Kidney (tissue), 22 donors: ENCODE measurements at places on chromosomes 4 and X. TPM values are rescaled to one million over a fixed set of nuclear protein-coding genes. Genes with fewer than 3 reads are reported as not detected.
A peak's percentile ranks its signal among the peaks of the same experiment; 100 is the strongest.

- DNase-seq: peak; percentile 65
Observed at GRCh38 chrX:11665168-11666111, at the start of gene ARHGAP6. TSS of gene ARHGAP6 (minus strand) at chrX:11665920. CDS start at chrX:11664828, 1,092 bp downstream.

DNA sequence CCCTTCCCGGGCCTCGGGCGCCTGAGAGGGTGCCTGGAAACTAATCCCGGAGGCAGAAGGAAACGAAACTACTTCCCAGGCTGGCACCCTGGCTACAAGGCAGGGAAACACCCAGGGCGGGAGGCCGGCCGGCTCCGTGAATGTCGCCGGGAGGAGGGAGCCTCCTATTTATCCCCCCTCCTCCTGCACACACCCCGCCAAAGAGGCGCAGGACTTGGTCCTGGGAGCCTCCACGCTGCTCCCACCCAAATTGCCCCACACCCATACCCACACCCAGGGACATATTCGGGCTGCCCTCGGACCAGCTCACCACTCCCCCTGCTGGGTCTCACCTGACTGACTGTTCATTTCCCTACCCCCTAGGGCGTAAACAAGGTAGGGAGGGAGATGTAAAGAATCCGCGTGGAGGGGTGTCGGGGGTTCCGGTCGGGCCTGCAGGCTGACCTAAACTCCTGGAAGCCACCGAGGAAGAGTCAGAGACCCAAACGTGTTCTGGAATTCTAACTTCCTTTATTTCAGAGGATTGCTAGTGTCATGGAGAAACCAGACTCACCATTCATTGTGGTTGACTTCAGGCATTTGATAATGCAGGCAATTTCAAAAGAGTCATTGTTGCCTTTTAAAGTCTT, at the start of gene BTC:
Gene BTC (minus strand): TSS at position 142 of the 629 bp plus-strand sequence. CDS start 198 bp downstream, outside the sequence.
- peak; percentile 78 for DNase-seq

- no peak for DNase-seq
Observed at GRCh38 chr4:107922486-107923473, 8.6 kb upstream of the CYP2U1 start.

DNA sequence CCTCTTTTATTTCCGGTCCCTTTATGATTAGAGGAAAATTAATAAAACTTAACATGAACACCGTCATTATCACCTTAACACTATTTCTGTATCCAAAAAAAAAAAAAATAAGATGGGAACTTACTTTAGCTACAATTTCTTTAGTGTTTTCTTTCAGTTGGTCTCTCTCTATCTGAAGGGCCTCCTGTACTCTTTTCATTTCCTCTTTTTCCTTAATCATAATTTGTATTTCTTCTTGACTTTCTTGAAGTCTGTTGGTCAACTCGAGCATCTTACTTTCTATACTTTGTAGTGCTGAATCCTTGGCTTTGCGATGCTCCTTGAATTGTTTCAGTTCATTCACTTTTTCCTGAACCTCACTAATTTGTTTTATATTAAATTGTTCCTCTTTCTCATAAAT, 45.3 kb upstream of the BDH2 start:
- DNase-seq: no peak

The NPY2R gene
- 0.54 TPM for total RNA-seq
